ENCODE measurements at places on chromosomes 3 and 15. TPM values are rescaled to one million over a fixed set of nuclear protein-coding genes. Genes with fewer than 3 reads are reported as not detected.

DNA sequence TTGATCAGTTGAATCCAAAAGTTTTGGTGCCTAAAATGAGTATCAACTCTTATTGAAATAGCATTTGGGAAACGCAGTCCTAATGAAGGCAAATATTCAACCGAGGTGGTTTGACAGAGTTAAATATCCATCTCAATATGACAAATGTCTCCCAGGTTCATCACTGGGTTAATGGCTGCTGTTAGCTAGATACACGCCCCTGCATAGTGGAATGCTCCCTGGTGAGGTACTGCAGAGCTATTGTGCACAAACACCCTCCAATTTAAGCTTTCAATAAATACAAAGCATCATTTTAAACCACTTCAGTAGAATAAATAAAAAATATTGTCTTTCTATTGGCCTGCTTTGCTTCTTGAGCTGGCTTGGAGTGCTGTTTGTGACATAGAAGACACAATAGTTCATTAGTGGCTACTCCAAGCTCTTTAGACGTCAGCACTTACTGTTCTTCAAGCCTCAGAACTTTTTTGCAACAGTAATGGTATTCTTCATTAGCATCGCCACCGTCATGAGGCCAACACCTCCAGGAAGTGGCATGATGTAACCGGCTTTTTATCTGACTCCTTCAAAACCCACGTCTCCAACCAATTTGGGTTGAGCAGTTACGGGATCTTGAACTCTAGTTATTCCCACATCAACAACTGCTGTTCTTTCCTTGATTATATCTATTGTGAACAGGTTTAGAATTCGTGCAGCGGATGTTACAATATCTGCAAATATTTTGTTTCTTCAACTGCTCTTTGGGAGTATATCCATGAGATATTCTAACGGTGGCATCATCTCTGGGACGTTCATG lies 1159.6 kb upstream of the EPHA6 start:
- DNase-seq: no peak

DNA sequence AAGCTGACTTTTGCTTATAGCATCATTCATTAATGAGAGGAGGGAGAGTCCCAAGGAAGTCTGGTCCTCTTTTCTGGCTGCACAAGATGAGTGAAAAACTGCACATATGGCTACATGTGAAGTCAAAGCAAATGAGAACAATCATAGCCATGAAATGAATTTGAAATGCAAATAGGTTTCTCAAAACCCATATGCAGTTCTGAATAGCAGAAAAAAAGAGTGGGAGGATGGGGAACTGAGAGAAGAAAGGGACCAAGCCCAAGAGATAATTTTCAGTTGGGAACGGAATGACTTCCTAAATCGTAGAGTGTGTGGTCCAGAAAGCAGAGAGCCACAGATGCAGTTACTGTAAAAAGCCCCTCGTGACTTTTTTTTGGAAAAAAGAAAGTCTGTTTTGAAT lies 66.3 kb downstream of the GTPBP8 start:
- no peak for DNase-seq

- no peak for DNase-seq
Measured at GRCh38 chr3:135897715-135898114, 67.8 kb upstream of the PPP2R3A start.

DNA sequence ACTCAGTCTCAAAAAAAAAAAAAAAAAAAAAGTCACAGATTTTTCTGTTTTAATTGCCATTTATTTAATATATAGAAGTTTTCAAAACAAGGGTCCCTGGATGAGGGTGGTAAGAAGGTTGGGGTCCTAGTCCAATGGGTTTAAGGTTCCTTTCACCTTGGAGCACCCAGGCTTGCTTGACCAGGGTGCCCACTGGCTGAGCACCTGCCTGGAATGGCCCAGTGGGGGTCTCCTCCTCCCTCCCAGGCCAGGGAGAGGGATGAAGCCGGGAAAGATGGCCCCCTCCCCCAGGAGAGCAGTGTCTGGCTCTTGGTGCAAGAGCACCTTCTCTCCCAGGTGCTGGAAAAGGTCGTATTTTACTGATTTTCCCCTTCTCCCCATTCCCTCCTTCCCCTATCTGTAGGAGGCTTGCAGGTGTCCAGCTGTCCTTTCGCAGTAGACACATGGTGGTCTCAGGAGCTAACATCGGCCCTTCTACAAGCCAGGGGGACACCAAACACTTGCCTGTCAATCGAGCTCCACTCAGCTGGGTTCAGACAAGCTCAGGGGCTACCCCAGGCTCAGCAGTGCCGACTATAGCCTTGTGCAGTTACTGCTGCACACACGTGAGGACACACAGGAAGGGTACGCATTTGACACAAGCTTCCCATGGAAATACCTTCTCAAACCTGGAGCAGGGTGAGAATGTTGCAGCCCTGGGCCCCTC lies 112.3 kb upstream of the KLF13 start:
- no peak for DNase-seq

- DNase-seq: peak; percentile 16
Measured at GRCh38 chr3:105431200-105431599, 64.5 kb downstream of the ALCAM start.

DNA sequence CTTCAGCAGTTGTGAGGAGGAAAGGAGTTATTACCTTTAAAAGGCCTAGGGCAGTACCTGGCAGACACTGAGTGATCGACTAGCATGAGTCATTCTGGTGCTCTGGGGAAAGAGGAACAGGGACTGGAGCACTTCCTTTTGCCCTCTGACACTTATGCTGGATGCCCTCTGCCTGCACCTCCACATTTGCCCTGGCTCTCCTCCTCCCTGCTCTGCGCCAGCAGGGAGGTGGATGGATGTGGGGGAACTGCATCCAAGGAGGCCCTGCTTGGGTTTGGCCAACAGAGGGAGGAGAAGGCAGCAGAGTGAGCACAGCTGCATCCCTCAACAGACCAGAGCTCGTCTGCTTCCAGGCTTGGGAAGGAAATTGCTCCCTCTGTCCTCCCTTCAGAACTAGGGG lies 75.0 kb downstream of the SEMA5B start:
- peak; percentile 20 for DNase-seq

DNA sequence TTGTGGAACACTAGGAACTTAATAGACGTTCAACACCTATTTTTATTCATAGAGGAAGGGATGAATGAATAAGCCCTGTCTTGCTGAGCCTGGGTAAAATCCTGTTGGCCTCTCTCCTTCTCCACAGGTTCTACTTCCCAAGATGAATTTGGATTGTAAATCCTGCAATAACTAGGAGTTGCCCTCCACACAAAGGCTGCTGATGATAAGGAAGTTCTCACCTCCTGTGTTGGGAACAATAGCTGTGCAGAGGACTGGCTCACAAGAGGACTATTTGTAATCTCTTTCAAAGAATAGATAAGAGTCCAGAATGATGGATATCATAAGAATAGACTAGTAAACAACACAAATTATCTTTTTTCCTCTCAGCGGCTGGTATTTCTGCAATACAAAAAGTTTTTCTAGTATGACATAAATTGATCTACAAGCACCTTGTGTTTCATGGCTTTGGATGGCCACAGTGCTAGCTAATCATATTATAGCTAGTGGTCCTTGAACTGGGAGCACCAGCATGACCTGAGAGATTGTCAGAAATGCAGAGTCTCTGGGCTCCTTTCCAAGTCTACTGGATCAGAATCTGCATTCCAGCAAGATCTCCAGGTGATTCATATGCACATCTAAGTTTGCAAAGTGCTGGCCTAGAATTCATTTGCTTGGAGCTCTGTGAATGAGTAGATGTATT lies 28.1 kb upstream of the COL6A6 start:
- no peak for DNase-seq

DNA sequence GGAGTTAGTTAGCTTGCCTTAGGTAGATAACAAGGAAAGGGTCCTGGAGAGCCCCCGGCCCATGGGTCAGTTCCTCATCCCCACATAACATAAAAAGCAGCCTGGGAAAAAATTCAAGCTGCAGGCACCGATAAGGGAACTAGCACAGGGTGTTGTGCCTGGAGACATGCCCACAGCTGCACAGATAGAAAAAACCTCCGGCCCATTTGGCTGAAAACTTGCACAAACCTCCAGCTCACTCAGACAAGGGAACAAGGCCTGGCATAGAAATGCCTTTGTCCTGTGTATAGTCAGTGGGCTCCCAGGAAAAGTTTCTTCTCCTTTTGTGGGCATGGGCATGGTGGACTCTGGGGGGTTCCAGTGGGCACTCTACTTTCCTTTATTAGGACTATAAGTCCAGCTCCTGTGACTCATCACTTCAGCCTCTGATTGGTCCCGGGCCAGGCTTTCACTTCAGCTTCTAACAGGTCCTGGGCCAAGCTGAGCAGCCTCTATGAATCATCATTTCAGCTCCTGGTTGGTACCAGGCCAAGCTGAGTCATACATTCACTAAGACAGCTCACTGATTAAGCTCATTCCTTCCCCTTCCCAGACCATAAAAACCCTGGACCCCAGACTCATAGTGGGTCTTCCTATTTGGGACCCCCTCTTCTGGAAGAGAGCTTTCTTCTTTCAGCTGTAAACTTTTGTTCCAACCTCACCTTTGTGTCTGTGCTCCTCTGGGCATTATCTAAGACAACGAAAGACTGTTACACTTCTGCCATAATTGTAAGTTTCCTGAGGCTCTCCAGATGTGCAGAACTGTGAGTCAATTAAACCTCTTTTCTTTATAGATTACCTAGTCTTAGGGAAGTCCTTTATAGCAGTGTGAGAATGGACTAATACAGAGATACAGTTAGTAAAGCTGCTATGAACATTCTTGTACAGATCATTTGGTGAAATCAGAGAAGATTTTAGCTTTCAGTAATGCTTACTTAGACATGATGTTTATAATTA lies 348.0 kb upstream of the DPPA4 start:
- DNase-seq: peak; percentile 100

GRCh38 chr3:128620268-128620691 lies 30.3 kb downstream of the RPN1 start:
- DNase-seq: peak; percentile 14

DNA sequence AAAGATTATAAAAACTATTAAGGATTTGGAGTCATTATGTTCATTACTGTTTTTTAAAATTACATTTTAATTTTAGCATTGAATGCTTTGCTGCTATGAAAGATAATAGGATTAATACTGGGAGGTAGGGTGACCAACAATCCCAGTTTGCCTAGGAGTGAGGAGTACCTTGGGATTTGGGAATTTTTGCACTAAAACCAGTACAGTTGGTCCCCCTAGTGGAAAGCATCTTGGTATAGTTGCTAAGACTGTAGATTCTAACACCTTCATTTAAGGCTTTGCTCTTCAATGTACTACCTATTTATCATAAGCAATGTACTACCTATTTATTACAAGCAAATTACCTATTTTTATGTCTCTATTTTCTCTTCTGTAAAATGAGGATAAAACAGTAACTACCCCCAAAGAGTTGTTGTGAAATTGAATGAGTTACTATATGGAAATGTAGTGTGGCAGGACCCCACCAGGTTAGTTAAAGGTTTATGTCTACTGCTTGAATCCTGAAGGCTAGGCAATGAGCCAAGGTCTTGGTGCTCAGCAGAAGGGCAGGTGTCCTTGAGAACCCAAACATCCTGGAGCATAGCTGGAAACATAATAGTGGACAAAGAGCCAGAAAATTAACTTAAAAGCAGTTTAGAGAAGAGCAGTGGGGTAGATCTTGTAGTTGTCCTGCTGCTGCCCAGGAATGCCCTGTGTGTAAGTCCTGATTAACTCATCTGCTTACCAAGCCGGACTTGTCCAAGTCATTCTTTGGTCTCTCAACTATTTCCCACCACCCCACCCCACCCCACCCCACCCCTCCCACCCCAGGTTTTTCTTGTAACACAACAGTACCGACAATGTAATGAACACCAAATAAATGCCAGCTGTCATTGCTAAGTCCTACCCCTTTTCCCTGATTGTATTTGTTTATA lies 49.2 kb upstream of the NMD3 start:
- peak; percentile 30 for DNase-seq

GRCh38 chr3:23002836-23003732 lies 200.0 kb upstream of the UBE2E2 start:
- DNase-seq: peak; percentile 13

The NGRN gene
- 80.3 TPM for total RNA-seq

The GOLGA8J gene
- not detected for total RNA-seq

Measured in RPMI7951 (cell line).